Activated CD4-positive, alpha-beta memory T cell treated with anti-CD3 and anti-CD28 coated beads, Interleukin-2, amount 10 ng/mL, durations not matched to agents 7 days and 5 days (primary cell): ENCODE measurements at places on chromosomes 12 and 14. TPM values are rescaled to one million over a fixed set of nuclear protein-coding genes. Genes with fewer than 3 reads are reported as not detected.

OXA1L gene
- total RNA-seq = 122 TPM

SLC6A13 gene
- not detected for total RNA-seq

- no peak for DNase-seq
These were observed 23.1 kb downstream of the ATP23 start for GRCh38 chr12:57964421-57964820.

GRCh38 chr14:94341656-94342333 is 18.7 kb upstream of the SERPINA6 start:
- DNase-seq = no peak

DNA sequence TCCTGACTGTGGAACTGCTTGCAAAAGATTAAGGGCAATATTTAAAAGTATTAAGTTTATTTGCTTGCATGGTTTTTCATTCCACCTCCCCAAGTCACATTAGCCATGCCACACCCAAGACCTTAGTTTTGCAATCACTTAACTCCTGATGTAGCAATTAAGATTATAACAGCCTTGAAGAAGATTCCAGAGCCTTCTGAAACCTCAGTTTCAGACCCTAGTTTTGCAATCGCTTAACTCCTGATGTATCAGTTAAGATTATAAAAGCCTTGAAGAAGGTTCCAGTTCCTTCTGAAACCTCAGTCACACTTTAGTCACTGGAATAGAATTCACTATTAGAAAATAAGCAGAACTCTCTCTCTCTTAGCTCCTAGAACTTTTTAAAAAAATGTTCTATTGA is 42.7 kb upstream of the DCN start:
- no peak for DNase-seq
